ENCODE measurements at places on chromosomes 2 and 18.

- no peak for DNase-seq
Observed at GRCh38 chr2:69637923-69638322, 5.6 kb downstream of the AAK1 start.

GRCh38 chr2:203783496-203784203 lies 77.2 kb downstream of the CD28 start:
- DNase-seq = no peak

GRCh38 chr18:35810520-35810919 lies 162.0 kb upstream of the RMP24 start:
- no peak for DNase-seq

- no peak for DNase-seq
Observed at GRCh38 chr2:162211732-162212131, 31.5 kb downstream of the FAP start.

- DNase-seq = peak; percentile 18
Observed at GRCh38 chr18:8367217-8367988, 241.8 kb upstream of the RAB12 start.

GRCh38 chr2:48050711-48051110 lies 144.4 kb upstream of the FBXO11 start:
- no peak for DNase-seq

DNA sequence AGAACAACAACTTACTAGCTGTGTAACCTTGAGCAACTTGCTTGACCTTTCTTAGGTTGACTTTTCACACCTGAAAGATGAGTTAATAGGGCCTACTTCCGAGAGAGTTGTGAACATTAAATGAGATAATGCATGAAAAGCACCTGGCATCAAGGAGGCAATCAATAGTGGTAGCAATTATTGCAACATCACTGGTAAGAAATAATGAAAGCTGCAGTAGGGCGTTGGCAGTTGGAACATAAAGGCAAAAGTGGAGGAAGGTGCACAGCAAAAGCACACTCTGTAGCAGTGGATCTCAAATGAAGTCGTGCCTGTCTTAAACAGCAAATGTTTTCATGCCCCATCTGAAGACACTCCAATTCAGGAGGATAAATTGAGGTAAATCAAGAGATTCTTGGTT lies 178.9 kb upstream of the VRK2 start:
- DNase-seq = no peak

DNA sequence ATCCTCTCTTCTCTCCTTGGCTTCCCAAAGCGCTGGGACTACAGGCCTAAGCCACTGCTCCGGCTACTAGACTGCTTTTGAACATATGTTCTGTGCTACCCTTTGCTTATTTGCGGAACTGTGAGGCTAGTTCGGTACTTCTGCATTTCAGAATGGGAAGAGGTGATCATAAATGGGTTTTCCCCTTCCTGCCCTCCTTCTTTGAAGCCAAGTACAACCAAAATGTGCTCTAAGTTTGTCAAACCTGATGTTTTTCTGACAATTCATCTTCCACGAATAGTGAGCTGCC lies 1.7 kb upstream of the ESCO1 start:
- no peak for DNase-seq

DNA sequence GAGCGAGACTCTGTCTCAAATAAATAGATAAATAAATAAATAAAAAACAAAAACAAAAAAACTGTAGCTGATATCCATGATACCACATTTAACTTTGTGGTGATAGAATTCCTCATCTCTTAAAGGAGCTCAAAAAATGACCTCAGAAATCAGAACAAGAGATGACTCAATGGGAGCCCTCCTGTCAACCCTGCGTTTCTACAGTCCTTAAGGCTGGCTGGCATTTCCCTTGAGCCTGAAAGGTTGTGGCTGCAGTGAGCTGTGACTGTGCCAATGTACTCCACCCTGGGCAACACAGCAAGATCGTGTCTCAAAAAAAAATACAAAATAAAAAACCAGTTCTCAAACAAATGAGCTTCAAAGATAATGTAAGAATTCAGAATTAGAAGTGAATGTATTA lies 40.4 kb downstream of the CHST9 start:
- DNase-seq = no peak

DNA sequence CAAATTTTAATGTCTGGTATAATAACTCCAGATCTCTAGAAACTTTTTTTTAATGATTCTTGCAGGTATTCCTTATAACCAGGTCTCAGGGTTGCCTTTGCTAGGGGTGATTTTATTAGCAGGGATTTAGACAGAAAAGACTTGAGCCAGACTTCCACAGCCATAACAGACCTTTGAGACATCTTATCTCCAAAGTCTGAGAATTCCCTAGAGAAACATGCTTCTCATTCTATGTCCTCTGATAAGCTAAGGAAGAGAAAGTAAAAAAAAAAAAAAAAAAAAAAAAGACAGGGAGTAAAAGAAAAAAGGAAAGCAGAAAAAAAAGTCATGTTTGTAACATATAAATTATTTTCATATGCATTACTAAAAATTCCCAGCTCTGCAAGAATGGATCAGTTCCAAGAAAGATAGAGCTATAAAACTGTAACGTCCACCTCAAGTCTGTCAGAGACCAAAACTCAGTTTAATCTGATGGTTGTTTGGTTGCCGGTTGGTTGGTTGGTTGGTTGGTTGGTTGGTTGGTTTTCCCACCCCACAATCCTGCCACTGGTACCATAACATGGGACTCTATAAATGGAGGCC lies 153.8 kb downstream of the COL6A3 start:
- no peak for DNase-seq

DNA sequence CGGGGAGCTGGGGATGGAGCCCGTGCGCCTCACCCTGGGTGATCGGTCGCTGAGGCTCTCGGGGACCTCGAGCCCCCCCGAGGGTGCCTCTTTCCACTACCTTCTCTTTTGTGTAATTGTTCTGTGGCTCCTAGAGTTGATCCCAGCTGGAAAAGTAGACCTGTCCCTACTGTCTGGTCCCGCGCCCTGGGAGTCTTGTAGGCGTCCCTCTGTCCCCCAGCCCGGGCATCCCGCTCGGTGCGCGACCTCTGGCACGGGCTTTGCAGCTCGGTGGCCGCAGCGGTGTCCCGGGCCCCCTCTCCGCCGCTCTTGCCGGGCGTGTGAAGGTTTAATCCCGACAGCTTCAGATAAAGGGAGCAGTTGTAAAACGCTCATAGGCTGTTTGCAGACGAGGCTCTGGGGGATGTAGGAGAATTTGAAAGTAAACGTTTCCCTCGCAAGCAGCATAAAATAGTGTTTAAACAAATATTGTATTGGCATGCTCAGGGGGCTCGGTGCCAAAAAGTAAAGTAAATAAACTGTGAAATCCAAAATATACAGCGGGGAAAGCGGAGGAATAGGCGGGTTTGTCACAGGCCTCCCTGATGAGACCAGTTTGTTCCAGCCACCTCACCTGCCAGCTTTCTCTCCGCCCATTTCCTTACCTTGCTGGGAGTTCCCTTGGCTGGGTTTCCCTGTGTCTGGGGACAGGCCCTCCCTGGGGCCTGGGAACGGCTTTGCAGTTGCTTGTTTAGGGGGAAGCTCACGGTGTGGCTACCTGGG lies 1.9 kb downstream of the GLI2 start:
- no peak for DNase-seq

DNA sequence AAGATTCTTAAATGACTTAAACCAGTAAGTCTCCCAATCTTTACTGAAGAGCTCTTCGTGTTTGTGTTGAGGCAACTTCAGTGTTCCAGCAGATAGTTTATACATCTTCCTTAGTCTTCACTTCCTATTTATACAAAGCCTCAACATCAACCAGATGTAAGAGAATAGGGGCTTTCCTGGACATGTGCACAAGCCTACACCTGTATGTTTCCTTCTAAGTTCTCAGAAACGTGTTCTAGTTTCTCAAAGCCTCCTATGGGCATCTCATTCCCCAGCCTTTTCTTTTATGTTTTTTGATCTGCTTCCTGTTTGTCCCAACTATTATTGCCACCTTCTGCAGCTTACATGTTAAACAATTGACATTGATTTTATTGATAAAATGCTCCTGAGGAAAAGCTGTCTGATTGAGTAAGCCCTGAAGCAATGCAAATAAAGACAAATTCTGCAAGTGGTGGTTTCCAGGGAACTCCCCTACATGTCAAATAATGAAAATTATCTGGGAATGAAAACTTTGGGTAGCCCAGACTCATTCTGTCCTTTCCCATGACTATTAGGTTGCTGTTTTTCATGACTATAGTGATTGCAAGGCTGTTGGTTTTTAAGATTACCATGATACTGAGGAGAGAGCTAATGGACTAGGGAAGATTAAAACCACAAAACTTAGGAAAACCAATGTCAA lies 663.3 kb upstream of the ACVR2A start:
- no peak for DNase-seq

DNA sequence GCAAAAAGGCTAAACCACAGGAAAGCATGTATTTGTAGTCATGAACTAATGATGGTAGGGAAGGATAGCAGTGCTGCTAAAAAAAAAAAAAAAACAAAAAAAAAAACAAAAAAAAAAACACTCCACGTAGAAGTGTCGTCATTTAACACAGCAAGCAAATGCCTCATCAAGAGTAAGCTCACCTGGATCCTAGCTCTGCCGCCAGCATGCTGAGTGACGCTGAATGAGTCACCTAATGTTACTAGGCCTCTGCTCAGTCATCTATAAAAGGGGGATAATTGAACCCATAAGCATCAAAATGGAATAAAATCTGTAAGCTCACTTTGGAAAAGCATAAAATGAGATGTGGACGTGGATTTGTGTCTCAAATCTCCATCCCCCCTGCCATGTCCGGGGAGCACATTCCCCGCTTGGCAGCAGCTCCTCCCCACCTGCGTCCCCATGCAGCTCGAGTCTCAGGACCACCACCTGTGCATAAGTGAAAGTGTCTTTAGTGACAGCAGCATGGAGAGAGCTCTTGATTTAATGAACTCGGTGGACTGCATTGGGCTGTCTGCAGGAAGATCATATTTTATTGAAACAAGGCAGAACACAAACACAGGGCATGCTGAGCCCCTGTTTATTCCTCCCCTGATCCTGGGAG lies 427.5 kb downstream of the LRATD1 start:
- DNase-seq = no peak

Measured in erythroblast (primary cell).